ENCODE measurements at places on chromosomes 4 and X.

- H3K4me3 ChIP-seq = no peak overlapping the region
- H3K36me3 ChIP-seq = no peaks in the 10 kb centered on the region
- H3K27me3 ChIP-seq = no peaks in the 10 kb centered on the region
- no peak overlapping the region for H3K27ac ChIP-seq
- H3K4me1 ChIP-seq = no peaks in the 10 kb centered on the region
Measured at GRCh38 chrX:63551856-63552255, 200.7 kb upstream of the SPIN4 start.

DNA sequence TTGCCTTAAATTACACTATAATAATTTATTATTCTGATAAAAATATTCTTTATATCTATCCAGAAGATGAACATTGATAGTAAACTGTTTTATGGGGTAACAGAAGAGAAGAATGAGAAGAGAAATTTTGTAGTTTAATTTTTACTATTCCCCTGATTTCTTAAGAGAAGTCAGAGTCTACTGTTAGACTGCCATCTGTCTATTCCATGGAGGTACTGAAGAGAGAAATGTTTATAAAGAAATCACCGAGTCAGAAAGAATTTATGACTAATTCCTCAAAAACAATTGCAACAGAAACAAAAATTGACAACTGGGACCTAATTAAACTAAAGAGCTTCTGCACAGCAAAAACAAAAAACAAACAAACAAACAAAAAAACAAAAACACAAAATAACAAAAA, 149.9 kb downstream of the FGF16 start:
- no peak for DNase-seq
- H3K27ac ChIP-seq = no peak overlapping the region
- H3K36me3 ChIP-seq = peaks cover 10% of the 10 kb centered on the region
- H3K4me1 ChIP-seq = no peaks in the 10 kb centered on the region
- no peaks in the 10 kb centered on the region for H3K27me3 ChIP-seq
- H3K4me3 ChIP-seq = no peak overlapping the region

DNA sequence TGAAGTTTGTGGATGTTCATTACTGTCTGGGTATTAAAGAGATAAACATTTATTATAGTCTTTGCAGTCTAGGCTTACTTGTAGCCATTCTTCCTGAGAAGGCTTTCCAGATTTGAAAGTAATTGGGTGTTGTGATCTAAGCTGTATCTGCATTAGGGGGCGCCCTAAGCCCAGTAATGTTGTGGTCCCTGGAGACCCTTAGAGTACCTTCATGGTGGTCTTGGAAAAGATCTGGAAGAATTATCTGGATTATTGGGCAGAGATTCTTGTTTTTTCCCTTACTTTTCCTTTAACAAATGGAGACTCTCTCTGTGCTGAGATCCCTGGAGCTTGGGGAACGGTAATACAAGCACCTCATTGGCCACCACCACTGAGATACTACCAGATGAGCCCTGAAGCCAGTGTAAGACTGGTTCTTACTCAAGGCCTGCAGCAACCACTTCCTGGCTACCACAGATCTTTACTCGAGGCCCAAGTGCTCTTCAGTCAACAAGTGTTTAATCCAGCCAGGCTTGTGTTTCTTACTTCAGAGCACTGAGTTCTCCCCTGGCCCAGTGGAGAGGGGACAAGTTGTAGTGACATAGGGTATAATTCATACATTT, 63.1 kb downstream of the RTL3 start:
- H3K4me1 ChIP-seq = no peaks in the 10 kb centered on the region
- no peak overlapping the region for H3K4me3 ChIP-seq
- no peak overlapping the region for H3K27ac ChIP-seq
- no peak for DNase-seq
- no peaks in the 10 kb centered on the region for H3K36me3 ChIP-seq

- no peaks in the 10 kb centered on the region for H3K4me1 ChIP-seq
- no peak for DNase-seq
- H3K4me3 ChIP-seq = no peak overlapping the region
- H3K27me3 ChIP-seq = no peaks in the 10 kb centered on the region
Measured at GRCh38 chrX:103817502-103817901, 14.6 kb downstream of the RAB9B start.

GRCh38 chr4:85889314-85889713, 414.4 kb downstream of the ARHGAP24 start:
- DNase-seq = no peak
- H3K36me3 ChIP-seq = no peaks in the 10 kb centered on the region
- no peaks in the 10 kb centered on the region for H3K27me3 ChIP-seq
- no peak overlapping the region for H3K4me3 ChIP-seq

DNA sequence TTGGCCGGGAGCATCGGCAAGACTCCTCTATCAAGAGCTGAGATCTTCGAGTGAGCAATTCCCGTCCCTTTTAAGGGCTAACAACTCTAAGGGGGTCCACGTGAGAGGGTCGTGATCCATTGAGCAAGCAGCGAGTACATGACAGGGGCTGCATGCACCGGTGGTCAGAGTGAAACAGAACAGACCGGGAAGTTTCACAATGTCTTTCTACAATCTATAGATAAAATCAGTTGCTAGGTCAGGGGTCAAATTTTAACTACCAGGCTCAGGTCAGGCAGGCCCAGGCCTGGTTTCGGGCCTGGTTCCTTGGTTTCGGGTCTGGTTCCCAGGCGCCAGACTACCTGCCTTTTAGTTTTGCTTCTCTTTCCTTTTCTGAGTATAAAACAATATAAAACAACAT, 160.1 kb downstream of the PTCHD1 start:
- no peak overlapping the region for H3K4me3 ChIP-seq
- H3K36me3 ChIP-seq = no peaks in the 10 kb centered on the region
- no peak for DNase-seq

DNA sequence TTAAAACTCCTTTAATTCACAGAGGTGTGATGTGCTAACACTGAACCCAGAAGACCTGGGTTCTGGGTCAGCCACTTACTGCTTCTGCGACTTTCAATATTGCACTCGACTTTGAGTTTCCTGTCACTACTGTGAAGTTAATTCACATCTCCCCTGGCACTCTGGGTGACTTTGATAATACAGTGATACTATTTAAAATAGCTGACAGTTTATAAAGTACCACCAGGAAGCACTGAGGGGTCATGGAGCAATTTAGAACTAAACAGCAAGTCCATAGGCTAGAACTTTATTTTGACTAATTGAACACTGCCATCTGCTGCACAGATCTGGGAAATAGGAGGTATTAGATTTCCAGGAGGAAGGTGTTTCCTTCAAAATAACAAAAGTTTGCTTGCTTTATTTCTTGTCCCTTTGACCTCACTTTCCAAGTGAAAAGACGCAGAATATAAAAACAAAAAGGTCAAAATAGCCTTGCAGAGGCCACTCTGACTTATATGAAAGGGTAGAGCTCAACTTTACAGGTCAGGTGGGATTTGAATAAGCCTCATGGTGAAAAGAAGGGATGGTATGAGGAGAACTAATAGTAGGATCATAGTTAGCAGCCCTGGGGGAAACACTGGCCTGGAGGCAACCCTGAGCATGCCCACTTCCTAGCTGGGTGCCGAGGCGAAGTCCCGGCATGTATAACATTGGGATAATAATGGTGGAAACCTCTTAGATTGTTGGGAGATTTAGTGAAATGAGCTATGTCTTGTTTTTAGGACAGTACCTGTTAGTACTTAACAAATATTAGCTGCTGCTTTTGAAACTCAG, 53.4 kb downstream of the ZNF518B start:
- H3K4me1 ChIP-seq = no peaks in the 10 kb centered on the region
- no peak overlapping the region for H3K27ac ChIP-seq
- no peak for DNase-seq

DNA sequence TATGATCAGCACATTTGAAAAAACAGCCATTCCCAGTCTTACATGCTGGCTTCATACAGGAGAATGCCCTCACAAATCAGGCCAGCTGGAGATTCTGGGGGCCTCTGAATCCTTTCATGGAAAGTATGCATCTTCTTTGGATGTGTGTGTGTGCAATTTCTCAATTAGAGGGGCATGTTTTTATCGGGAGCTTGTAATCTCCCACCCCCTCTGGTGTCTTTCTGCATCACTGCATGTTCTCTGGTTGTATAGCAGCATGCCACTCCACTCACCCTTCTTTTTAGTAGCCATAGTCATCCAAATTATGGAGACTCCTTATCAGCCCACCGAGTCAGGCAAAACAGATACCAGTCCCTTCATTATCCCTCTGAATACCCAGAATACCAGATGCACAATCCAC, 282.2 kb upstream of the SLIT2 start:
- no peaks in the 10 kb centered on the region for H3K36me3 ChIP-seq
- no peak overlapping the region for H3K4me3 ChIP-seq
- H3K27ac ChIP-seq = no peak overlapping the region
- no peak for DNase-seq

GRCh38 chrX:34764852-34765361, 107.8 kb upstream of the TMEM47 start:
- H3K36me3 ChIP-seq = no peaks in the 10 kb centered on the region
- DNase-seq = no peak
- no peak overlapping the region for H3K27ac ChIP-seq
- H3K27me3 ChIP-seq = no peaks in the 10 kb centered on the region
- no peak overlapping the region for H3K4me3 ChIP-seq

DNA sequence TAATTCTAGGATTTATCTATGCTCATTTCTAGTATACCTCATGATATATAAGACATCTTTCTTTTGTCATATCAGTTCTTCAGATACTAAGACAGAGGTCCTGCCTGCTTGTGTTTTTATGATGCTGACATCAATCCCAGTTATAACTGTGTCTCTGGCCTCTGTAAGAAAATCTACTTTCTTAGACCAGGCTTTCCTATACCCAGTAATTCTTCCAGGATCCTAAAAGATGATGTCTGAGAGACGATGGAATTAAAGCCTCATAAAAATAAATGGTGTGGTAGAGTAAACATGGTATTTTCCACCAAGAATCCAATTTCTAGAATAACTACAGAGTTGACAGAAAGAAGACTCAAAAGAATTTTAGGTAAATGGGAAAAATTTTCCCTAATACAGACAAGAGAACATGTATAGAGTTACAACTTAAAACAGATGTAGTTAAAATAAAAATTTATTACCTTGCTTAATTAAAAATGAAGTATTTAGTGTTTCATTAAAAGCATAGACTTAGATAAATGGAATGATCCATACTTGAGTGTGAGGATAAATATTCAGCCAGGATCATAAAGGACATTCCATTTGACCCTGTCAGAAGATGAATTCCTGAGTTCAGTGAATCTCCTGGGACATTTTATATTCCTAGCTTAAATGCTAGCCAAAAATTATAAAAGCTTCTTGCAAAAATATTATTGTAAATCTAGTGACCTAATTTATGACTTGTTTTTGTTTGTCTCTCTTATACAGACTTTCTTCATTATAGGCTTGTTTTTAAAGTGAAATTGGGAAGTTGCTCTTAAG, 137.4 kb downstream of the PDLIM5 start:
- no peak for DNase-seq
- no peaks in the 10 kb centered on the region for H3K4me1 ChIP-seq
- H3K36me3 ChIP-seq = no peaks in the 10 kb centered on the region
- no peaks in the 10 kb centered on the region for H3K27me3 ChIP-seq

GRCh38 chr4:94877973-94878372, 120.2 kb downstream of the BMPR1B start:
- DNase-seq = no peak
- H3K36me3 ChIP-seq = no peaks in the 10 kb centered on the region
- H3K4me1 ChIP-seq = no peaks in the 10 kb centered on the region

DNA sequence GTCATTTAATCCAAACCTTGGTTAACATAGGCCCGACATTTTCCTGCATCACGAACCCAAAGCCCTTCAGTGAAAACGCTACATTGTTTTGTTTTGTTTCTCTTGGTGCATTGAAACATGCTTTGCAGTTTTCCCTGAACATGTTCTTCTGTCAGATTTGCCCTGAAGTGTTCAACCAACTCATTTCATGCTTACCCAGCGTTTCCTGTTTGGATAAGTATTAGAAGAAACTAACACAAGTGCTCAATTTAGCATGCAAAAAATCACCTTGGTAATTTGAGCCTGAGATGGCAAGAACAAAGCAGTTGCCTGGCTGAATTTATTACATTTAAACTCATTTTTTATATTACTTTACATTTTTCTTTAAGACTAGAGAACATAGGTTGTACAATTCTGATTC, 160.1 kb upstream of the VCX3A start:
- no peak overlapping the region for H3K4me3 ChIP-seq
- DNase-seq = no peak
- no peak overlapping the region for H3K27ac ChIP-seq
- no peaks in the 10 kb centered on the region for H3K36me3 ChIP-seq
- no peaks in the 10 kb centered on the region for H3K4me1 ChIP-seq
- no peaks in the 10 kb centered on the region for H3K27me3 ChIP-seq

DNA sequence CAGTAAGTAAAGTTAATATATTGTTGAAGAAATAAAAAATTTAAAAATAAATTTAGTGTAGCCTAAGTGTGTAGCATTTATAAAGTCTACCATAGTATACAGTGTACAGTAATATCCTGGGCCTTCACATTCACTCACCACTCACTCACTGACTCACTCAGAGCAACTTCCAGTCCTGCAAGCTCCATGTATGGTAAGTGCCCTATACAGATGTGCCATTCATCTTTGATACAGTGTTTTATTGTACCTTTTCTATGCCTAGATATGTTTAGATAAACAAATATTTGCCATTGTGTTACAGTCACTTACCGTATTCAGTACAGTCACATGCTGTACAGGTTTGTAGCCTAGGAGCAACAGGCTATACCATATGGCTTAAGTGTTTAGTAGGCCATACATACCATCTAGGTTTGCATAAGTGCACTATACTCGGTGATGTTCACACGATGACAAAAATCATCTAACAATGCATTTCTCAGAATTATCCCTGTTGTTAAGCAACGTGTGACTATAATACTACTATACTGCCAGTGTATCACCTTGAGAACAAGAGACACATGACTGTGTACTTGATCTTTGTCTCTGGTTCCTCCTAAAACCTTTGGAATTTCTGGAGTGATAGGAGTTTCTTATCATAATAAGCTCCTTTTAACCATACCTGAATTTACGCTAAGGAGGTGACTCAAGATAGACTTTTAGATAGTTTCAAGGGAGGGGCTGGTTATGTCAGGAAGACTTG, 25.8 kb upstream of the SEPTIN11 start:
- no peak overlapping the region for H3K4me3 ChIP-seq
- DNase-seq = no peak
- H3K4me1 ChIP-seq = no peaks in the 10 kb centered on the region
- H3K27me3 ChIP-seq = peaks cover 2% of the 10 kb centered on the region
- H3K27ac ChIP-seq = no peak overlapping the region

- no peaks in the 10 kb centered on the region for H3K36me3 ChIP-seq
- no peak overlapping the region for H3K27ac ChIP-seq
- no peaks in the 10 kb centered on the region for H3K4me1 ChIP-seq
- H3K4me3 ChIP-seq = no peak overlapping the region
Measured at GRCh38 chr4:19580095-19580494, 671.6 kb upstream of the SLIT2 start.

GRCh38 chr4:6939761-6940743, 30.4 kb downstream of the TBC1D14 start:
- no peaks in the 10 kb centered on the region for H3K27me3 ChIP-seq
- no peak overlapping the region for H3K4me3 ChIP-seq
- H3K4me1 ChIP-seq = peaks cover 39% of the 10 kb centered on the region
- peak overlapping the region; percentile 76 for H3K27ac ChIP-seq
- DNase-seq = no peak

GRCh38 chr4:88008743-88009171, 1.3 kb downstream of the PKD2 start:
- no peak for DNase-seq
- H3K4me1 ChIP-seq = peaks cover 2% of the 10 kb centered on the region
- H3K36me3 ChIP-seq = no peaks in the 10 kb centered on the region
- no peaks in the 10 kb centered on the region for H3K27me3 ChIP-seq
- H3K27ac ChIP-seq = no peak overlapping the region
- H3K4me3 ChIP-seq = peak overlapping the region; percentile 78

- no peaks in the 10 kb centered on the region for H3K36me3 ChIP-seq
- H3K4me1 ChIP-seq = no peaks in the 10 kb centered on the region
Measured at GRCh38 chrX:24034485-24034884, 7.5 kb upstream of the KLHL15 start.

- H3K36me3 ChIP-seq = no peaks in the 10 kb centered on the region
- H3K4me1 ChIP-seq = no peaks in the 10 kb centered on the region
- H3K27ac ChIP-seq = no peak overlapping the region
- DNase-seq = no peak
- H3K27me3 ChIP-seq = no peaks in the 10 kb centered on the region
Measured at GRCh38 chrX:5695971-5696370, 532.7 kb downstream of the NLGN4X start.

Data from T-cell (primary cell).